Liver (tissue), 10 donors: ENCODE measurements at places on chromosomes 2 and 18. TPM values are rescaled to one million over a fixed set of nuclear protein-coding genes. Genes with fewer than 3 reads are reported as not detected.

CTLA4 gene
- not detected for polyA plus RNA-seq

DNA sequence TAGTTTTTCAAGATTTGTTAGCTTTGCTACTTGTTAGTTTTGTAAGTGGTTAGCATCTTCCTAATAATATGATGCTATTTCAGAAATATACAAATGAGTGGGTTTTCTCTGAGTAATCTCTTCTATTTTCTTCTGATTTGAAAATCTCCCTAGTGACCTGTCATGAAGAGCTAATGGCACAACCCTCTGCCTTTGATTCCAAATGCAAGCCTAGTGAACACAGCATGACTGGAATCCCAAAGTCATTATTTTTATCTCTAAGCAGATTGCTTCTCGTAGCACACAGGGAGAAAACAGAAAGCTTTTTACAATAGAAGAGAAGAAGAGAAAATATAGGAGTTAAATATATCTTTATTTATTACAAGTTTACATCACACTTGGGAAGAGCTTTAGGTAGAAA is 295.5 kb downstream of the LRATD1 start:
- no peak for DNase-seq

DNA sequence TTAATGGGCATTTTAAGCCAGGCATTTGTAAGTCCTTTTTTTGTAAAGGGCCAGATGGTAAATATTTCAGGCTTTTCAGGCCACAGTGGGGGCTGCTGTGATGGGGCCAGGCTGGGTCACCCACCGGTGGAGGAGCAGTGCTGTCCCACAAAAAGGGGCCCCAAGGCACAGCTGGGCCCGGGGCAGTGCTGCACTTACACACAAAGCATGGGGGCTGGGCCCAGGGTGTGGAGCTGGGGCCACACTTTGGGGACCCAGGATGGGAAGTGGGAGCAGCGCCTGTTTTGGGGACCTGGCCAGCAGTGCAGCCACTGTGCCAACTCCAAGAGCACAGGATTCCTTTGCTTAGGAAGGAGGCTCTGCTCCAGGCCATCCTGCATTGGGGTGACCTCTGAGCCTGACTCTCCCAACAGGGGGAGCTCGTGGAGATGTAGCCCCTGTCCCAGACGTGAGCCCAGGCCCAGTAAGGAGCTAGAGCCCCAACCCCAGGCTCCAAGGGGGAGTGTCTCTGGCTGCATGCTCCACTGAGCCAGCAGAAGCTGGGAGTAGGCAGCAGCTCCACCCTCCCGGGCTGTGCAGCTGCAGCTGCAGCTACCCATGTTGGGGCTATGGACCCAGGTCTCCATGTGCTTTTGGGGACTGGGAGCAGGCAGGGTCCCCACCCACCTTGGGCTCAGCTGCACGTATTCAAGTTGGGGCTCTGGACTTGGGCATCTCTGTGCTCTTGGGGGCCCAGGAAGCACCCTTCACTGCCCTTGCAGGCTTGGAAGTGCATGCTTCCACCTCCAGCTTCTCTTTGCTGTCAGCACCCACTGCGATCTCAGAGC is 1036.5 kb upstream of the CNTNAP5 start:
- no peak for DNase-seq

PSMA8 gene
- polyA plus RNA-seq: not detected

DNA sequence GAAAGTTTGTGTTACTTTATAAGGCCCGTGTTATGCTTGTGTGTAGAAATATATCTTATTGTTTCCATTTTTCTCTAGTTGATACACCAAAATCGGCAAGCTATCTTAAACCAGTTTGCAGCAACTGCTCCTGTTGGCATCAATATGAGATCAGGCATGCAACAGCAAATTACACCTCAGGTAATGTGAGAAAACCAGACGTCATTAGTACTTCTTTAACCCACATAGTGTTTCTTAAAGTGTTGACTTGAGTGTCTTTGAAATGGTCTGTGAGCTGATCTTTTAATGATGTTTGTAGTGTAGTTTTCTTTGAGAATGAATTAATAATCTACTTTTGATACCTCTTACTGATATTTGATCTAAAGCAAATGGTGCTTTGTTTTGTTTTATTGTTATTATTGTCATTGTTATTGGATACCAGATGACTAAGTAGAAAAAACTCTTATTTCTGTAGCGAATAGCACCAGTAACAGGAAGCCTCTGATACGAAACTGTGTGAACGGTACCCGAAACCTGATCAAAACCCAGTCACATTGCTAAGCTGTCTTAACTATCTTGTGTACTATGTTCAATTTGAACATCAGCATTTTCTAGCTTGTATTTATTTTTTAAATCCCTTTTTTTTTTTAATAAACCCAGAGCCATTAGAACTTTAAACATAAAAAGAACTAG is 53.7 kb downstream of the PTRHD1 start:
- DNase-seq: no peak

AQP12B gene
- polyA plus RNA-seq: not detected

TRIM54 gene
- not detected for polyA plus RNA-seq

SERPINE2 gene
- polyA plus RNA-seq: 2.0 TPM

LYPD6 gene
- 0.15 TPM for polyA plus RNA-seq

PFN4 gene
- polyA plus RNA-seq: 0.12 TPM

MAL gene
- not detected for polyA plus RNA-seq

TUBA4B gene
- polyA plus RNA-seq: 0.19 TPM

DNA sequence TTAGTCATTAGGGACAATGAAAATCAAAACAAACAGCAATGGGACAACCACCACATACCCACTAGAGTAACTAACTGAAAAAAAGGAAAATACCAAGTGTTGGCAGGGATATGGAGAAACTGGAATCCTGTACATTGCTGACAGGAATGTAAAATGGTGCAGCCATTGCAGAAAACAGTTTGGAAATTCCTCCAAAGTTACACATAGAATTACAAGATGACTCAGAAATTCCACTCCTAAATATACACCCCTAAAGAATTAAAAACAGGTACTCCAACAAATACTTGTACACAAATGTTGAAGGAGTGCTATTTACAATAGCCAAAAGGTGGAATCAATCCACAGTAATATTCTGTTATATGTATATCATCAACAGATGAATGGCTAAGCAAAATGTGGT is 110.9 kb downstream of the ROCK1 start:
- DNase-seq: no peak

MERTK gene
- polyA plus RNA-seq: 6.3 TPM
